Liver (tissue), 10 donors: ENCODE measurements at places on chromosomes 11 and 22. TPM values are rescaled to one million over a fixed set of nuclear protein-coding genes. Genes with fewer than 3 reads are reported as not detected.

- DNase-seq, result no peak
These were observed 36.1 kb upstream of the OR8B8 start for GRCh38 chr11:124481365-124482323.

DNA sequence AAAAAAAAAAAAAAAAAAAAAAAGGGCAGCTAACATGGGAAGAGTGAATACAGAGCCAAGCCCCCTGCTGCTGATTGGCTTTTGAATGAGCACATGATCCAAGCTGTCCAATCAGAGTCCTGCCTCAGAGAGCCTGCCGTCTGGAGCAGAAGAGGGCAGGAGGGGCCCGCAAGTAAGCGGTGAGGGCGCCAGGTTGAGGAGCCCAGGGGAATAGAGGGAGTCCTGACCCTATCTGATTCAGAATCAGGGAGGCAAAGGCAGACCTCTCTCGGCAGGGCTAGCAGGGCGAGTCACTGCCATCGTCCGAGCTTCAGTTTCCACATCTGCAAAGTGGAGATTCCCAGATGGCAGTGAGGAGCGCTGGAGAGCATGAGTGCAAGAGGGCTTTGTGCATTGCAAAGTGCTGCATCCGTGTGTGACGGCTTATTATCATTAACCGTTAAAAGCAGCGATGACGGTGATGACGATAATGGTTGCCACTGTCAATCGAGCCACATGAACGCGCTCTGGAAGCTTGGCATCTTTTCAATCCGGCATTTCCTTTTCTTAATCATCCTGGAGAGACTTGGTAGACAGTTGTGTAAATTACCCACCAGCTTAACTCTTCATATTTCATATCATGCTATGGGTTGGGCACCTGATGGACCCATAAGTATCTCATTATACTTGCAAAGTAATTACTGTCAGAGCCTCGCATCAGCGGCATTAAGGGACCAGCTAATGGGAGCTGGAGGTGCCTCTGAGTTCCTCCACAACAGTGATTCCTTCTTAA, 68.6 kb upstream of the ATXN10 start:
- no peak for DNase-seq

DNA sequence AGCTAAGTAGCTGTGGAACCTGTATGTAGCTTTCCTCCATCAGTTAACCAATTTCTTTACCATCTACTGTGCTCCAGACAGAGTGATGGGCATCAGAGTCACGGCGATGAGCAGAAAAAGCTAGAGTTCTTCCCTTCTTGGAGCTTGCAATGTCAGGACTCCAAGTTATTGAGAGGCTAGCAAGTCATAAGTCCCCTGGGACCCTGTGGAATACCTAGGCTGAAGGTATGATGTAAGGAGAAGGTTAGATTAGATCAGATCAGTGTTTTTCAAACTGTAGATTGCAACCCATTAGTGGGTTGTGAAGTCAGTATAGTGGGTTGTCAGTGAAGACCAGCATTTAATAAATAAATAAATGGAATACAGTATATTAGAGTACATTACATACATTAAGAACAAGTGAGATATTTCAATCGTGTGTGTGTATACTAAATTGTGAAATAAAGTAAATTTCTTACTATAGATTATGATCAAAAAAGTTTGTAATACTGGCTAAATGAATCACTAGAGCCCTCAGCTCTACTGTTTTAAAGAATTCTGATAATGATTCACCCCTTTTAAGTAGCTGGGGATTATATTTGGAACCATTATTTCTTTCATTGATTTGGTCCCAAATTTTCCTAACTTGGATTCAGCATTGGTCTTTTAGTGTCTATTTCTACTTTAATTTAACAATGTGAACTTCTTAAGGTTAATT, 52.3 kb downstream of the RASSF10 start:
- no peak for DNase-seq

DNA sequence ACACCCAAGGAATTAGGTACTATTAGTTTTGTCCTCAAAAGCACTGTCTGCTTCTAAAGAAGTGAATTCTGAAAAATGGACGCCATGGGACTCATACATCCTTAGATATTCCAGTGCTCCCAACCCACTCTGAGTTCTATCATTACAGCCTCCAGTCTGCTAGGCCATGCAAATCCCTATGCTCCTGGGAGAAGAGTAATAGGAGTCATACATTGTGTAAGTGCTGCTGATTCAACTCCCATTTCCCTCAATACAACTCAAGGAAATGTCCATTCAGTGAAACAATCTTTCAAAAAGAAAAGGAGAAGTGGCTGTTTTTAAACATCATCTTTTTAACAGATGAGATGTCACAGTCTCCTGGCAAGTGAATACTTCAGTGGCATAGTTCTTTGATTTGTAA, 590.2 kb upstream of the LRRC4C start:
- DNase-seq, result no peak

DNA sequence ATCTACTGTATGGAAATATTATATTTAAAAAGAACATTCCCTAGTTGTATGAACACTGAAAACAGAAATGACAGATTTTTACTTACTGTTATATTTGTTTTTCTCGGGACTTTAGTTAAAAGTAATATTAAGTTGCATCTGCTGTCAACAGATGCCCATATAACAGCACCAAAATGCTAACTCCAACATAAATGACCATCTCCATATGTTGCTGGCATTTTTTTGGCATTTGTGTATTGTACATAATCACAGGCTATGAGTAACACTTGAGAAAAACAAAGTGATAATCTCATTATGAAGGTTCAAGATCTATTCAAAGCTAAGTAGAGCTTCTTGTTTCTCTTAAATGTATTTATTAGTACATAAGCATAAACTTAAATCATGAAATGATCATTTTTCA, 172.0 kb downstream of the CNTN5 start:
- no peak for DNase-seq

- DNase-seq, result no peak
These were observed 2.9 kb upstream of the TTC36 start for GRCh38 chr11:118524356-118524755.

DNA sequence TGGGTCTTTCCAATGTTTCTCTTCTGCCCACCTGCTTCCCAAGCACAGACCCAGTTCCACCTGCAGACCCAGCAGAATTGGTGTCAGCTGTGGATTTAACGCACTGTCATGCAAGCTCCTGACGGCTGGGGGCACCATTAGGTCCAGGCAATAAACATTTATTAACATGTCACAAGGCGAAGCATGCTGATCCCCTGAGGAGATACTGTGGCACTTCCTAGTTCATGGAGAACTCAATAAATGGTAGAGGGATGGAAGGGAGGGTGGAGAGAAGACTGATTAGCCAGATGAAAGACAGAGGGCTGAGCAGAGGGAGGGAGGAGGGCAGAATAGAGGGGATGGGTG, 68.3 kb upstream of the TSPAN18 start:
- no peak for DNase-seq

GRCh38 chr11:802693-803466, 2.2 kb downstream of the PIDD1 start:
- no peak for DNase-seq

- DNase-seq, result no peak
These were observed 19.6 kb downstream of the MYRF start for GRCh38 chr11:61771985-61772455.

DNA sequence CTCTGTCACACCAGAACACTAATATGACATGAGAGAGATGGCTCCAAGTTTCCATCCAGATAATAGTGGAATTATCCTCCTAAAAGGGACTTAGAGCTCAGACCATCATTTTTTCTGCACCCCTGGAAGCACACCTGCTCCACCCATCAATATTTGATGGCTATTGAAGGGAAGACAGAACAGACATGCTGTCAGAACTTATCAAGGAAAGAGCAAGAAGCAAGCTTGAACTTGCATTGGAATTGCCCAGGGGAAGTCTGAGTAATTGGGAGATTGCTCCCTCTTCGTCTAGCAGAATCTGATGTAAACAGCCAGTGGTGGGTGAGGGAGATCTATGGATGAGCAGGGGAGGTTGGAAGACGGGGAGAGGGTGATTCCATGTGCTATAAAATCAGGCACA, 874.4 kb upstream of the TENM4 start:
- no peak for DNase-seq

- no peak for DNase-seq
These were observed 42.4 kb upstream of the PPARA start for GRCh38 chr22:46107753-46108563.

DNA sequence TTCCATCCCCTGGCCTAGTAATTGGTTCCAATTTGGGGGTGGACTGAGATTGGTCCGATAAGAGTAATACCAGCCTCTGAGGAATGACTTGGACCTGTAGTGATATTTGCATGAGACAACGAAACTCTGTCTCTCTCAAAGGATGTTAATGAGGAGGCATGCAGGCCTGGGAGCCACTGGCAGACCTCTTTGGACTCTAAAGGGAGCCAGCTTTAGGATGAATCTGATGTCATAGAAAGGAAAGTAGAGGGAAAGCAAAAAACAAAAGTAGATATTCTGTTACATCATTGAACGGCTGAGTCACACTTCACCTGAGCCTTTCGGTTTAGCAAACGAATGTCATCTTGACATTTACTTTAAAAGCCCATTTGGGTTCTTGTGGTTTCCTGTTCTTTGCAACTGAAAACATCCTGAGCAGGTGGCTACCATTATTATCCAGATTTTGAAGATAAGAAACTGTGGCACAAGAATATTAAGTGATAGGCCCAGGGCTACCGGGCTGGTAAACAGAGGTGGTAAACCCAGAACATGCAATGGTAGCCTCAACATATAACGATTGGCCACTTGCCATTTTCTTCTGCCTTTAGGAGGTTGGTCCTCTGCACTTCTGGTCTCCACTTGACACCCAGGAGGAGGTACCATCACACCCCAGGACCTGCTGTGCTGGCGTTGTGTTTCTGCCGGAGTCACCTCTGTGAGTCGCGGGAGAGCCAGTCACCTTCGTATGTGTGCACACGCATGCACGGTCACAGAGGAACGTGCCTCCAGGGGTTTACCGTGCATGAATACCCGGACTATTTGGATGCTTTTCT, 42.7 kb downstream of the RTL6 start:
- DNase-seq, result no peak

DNA sequence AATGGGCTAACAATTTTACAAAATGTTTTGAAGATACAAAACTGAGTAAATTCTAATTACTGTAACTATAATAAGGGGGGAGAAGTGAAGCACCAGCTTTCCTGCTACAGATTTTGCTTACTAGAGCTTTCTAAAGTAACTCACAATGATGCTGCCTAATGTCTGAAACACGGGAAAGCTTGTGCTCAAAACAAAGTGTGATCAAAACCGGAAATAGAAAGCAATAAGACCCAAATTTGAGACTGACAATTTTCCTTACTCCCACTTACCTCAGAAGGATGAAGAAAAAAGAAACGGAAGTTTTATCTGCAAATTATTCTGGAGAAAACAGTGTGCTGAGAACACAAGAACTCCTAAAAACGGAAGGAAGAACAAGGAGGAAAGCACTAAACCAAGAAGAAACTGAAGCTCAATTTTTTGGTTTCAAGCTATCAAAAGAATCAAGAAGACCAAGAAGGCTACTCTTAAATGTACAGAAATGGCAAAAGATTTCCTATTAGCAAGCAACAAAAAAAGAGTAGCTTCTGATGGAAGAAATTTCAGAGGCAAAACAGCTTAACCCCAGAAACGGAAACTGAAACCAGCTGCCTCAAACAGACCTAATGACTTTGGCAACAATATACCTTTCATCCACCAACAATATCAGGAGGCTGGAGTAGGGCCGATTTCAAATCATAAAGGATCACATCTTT, 33.4 kb downstream of the AMBRA1 start:
- DNase-seq, result no peak

GRCh38 chr11:76808996-76809395, 25.8 kb downstream of the TSKU start:
- DNase-seq, result peak; percentile 17

- DNase-seq, result no peak
These were observed 68.5 kb upstream of the OPCML start for GRCh38 chr11:133600786-133601185.

DNA sequence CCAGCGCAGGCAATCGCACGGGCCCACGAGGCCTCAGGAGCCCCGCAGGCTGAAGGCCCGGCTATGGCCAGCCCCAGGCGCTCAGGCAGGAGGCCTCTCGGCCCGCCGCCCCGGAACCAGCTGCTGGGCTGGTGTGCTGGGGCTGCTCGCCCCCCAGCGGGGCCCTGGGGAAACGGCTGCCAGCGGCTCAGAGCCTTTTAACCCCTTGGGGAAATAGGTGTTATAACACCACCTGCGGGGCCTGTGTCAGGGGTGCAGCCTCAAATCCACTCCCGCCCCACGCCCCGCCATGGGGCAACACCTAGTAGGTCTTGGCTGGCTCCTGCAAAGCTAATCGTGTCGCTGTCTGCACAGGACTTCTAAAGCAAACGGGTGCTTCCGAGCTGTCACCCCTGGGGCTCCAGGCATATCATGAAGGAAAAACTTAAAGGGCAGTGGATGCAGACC, 237.4 kb downstream of the TTC28 start:
- DNase-seq, result peak; percentile 74

DNA sequence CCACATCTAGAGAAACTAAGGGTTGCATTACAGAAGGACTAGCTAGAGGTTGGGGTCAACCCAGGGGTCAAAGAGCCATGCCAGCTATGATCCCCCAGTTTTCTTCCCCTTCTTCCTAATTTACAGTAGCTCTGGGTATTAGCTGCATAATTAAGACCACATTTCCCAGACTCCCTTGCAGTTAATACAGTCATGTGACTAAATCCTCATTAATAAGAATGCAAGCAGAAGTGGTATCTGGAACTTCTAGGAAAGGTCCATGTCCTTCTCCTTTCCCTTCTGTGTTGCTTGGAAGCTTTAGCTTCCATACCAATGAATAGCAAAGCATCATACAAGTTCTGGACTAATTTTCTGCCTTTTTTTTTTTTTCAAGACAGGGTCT, 19.1 kb upstream of the LMO2 start:
- no peak for DNase-seq

- DNase-seq, result peak; percentile 43
These were observed 426 bp downstream of the LZTR1 start for GRCh38 chr22:20982563-20982882.

- no peak for DNase-seq
These were observed 231.3 kb upstream of the B3GAT1 start for GRCh38 chr11:134643115-134644012.

DNA sequence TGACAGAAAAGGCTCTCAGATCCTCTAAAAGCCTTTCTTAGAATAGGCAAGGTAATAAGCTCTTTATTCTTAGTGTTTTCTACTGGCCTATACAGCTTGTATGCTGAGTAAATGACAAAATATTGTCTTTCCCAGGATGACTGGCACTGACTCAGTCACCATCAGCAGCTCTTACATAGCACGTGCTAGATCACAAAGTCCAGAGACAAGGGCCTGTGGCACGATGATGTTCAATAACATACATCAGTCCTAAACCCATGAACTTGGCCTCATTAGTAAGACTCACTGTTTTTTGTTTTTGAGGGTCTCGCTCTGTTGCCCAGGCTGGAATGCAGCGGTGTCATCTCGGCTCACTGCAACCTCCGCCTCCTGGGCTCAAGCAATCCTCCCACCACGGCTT, 42.7 kb downstream of the CELF1 start:
- DNase-seq, result no peak

- DNase-seq, result no peak
These were observed 13.4 kb upstream of the PLEKHB1 start for GRCh38 chr11:73632996-73633395.

Gene MTMR3
- total RNA-seq, result 27.0 TPM

Gene SLCO2B1
- 184 TPM for total RNA-seq

Gene MYBPC3
- not detected for total RNA-seq

Gene MYEOV
- total RNA-seq, result not detected

Gene ACRV1
- not detected for total RNA-seq

Gene CAT
- 503 TPM for total RNA-seq

Gene ART1
- not detected for total RNA-seq
